Naive thymus-derived CD8-positive, alpha-beta T cell (primary cell): ENCODE measurements at places on chromosomes 7 and 10. TPM values are rescaled to one million over a fixed set of nuclear protein-coding genes. Genes with fewer than 3 reads are reported as not detected.

RHEB gene
- 31.2 TPM for total RNA-seq

- H3K27ac ChIP-seq, result peak overlapping the region; percentile 92
- DNase-seq, result no peak
- H3K4me1 ChIP-seq, result peaks cover 56% of the 10 kb centered on the region
- H3K36me3 ChIP-seq, result no peaks in the 10 kb centered on the region
- peak overlapping the region; percentile 91 for H3K4me3 ChIP-seq
Observed at GRCh38 chr10:118045158-118045836, 1.4 kb downstream of the RAB11FIP2 start.

COL28A1 gene
- total RNA-seq, result 0.91 TPM

EPO gene
- not detected for total RNA-seq

ALOX5 gene
- 12.7 TPM for total RNA-seq

DNA sequence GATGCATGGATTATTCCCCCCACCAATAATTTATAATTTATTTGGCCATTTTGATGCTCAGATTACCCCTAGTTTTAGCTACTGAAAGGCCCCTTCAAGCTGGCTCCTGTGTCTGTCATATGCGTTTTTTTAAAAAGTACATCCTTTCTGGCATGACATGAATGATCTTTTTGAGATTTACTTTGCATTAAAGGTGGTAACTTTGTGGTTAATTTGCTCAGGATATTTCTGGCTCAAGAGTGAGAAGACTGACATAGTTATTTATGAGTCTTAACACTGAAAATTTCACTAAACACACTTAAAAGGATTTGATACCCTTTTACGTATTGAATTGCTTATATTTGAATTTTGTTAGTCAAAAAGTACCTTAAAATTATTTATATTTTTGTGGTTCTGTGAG lies 5.4 kb downstream of the SMC3 start:
- DNase-seq, result no peak
- H3K27ac ChIP-seq, result no peak overlapping the region
- no peaks in the 10 kb centered on the region for H3K36me3 ChIP-seq

ZNF316 gene
- 65.5 TPM for total RNA-seq

DNA sequence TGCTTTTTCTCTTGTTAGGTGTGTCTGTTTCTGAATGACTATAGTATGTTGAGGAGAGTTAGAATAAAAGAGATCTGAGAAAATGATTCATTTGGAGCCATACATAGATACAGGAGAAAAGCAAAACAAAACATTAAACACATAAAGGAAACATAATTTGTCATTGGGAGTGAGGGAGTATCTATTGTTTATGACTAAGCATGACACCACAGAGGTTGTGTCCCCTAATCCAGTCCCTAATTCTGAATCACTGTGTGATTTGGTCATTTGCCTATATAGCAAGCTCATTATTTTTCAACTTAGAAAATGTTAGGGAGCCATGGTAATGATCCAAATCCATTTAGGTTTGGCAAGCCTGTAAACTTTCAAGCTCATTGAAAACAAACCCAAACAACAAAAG lies 132.3 kb upstream of the BMPER start:
- no peaks in the 10 kb centered on the region for H3K27me3 ChIP-seq
- no peak overlapping the region for H3K27ac ChIP-seq
- H3K4me3 ChIP-seq, result no peak overlapping the region
- H3K4me1 ChIP-seq, result no peaks in the 10 kb centered on the region

LIPN gene
- total RNA-seq, result not detected

DNA sequence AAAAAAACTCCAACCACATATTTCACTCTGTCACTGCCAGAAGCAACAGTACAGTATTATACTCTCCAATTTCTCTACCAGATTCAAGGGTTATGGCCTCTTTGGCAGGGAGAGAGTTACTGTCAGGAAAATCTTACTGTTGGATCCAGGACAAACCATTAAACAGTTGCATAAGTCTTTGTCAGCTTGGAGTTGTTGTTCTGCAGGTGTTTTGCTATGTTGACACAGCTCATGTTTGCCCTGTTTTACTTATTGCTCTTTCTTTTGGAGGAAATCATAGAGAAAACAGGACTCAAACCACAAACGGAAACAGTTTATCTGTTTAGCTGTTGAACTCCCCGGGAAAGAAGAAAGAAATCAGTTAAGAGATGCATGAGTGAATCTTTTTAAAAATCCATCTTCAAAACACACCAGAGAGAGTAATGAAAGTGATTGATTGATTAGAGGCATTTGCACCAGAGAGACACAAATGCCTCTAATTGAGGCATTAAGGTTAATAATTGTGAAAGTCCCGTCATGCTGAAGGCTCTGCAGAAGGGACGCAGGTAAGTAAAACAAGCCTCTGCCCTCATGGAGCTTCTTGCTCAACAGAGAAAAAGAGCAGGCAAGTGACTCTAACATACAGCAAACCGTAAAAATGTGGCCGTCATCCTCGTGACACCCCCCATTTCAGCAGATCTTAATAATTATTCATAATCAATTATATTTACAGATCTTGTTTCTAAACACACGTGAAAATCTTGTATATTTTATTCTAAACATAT lies 38.7 kb upstream of the ARHGAP21 start:
- peaks cover 18% of the 10 kb centered on the region for H3K36me3 ChIP-seq
- H3K4me1 ChIP-seq, result peaks cover 2% of the 10 kb centered on the region
- H3K27ac ChIP-seq, result no peak overlapping the region
- H3K4me3 ChIP-seq, result no peak overlapping the region

MLXIPL gene
- total RNA-seq, result not detected

DNA sequence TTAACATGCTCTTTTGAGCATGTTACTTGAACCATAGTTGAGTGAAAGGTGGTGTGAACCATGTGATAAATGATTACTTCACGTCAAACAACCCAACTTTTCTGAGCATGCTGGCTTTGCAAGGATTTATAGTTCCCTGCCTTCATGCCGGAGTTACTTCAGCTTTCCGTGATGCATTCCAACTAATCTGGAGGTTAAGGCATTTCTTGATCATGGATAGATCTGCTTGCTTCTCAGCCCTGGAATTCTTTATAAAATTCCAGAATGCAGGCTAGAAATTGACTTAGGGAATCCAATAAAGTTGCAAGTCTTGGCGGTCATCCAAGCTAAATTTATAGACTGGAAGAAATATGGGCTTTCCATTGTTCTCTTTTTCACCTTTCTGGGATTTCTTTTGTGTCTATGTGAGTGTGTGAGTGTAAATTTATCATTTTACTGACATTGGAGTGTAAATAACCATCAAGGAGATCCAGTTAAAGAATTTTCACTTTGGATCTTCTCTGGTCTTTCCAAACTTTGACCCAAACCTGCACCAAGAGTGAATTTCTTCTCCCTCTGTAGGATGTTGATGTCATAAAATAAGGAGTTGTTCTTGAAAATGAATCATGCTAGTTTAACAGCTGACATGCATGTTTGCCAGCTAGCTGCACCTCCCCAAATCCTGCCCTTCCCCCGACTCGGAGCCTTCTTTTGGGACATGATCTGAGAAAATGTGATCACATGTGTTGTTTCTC lies 289.0 kb downstream of the TWIST1 start:
- H3K36me3 ChIP-seq, result no peaks in the 10 kb centered on the region
- DNase-seq, result no peak
- H3K4me1 ChIP-seq, result no peaks in the 10 kb centered on the region

DNA sequence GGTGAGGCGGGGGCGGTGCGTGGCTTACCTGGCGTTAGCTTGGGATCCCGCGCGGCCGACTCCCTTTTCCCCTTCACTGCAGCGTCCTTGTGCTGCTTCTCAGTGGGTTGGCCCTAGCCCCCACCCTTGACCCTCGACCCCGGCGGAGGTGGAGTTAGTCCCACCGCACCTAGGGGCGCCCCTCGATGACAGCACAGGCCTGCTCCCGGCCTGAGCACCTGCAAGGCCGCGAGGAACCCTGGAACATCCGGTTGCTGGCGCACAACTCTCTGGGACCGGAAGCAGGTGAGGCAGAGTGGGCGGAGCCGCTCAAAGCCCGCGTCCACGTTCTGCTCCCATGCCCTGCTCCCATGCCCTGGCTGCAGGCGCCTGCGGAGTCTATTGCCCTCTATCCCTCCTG lies 266.9 kb downstream of the USP6NL start:
- no peak for DNase-seq
- H3K4me1 ChIP-seq, result peaks cover 14% of the 10 kb centered on the region
- no peak overlapping the region for H3K27ac ChIP-seq
- H3K36me3 ChIP-seq, result no peaks in the 10 kb centered on the region

GRCh38 chr7:80819503-80819902 lies 99.3 kb downstream of the SEMA3C start:
- no peak overlapping the region for H3K4me3 ChIP-seq
- no peaks in the 10 kb centered on the region for H3K27me3 ChIP-seq
- no peak overlapping the region for H3K27ac ChIP-seq
- H3K4me1 ChIP-seq, result no peaks in the 10 kb centered on the region
- DNase-seq, result no peak

GRCh38 chr7:27098578-27099451 lies 3.0 kb upstream of the HOXA1 start:
- H3K4me3 ChIP-seq, result peak overlapping the region; percentile 44
- no peak for DNase-seq
- peaks cover 67% of the 10 kb centered on the region for H3K4me1 ChIP-seq
- H3K27me3 ChIP-seq, result peaks cover 81% of the 10 kb centered on the region
- peaks cover 22% of the 10 kb centered on the region for H3K36me3 ChIP-seq

GRCh38 chr10:113613977-113614690 lies 49.7 kb downstream of the NRAP start:
- no peak for DNase-seq
- H3K27me3 ChIP-seq, result peaks cover 29% of the 10 kb centered on the region
- no peak overlapping the region for H3K4me3 ChIP-seq
- H3K36me3 ChIP-seq, result no peaks in the 10 kb centered on the region

APBB1IP gene
- 91.6 TPM for total RNA-seq

DNA sequence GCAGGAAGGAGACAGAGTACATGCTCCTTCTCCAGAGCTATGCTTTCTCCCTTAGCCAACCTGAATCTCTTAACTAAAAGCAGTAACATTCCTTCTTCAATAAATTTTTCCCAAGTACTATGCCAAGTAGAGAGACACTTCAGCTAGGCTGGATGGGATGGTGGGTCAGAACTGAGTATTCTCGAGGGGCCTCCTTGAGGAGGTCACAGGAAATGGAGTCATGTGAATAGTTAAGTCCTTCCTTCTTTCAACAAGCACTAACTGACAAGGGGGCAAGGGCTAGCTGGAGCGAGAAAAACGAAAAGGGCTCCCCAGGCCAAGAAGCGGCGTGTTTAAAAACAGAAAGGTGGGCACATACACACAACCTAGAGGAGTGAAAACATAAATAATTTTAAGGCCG lies 5.5 kb downstream of the RSU1 start:
- DNase-seq, result no peak
- H3K36me3 ChIP-seq, result peaks cover 42% of the 10 kb centered on the region
- peak overlapping the region; percentile 53 for H3K27ac ChIP-seq
- no peaks in the 10 kb centered on the region for H3K27me3 ChIP-seq
- no peak overlapping the region for H3K4me3 ChIP-seq

WDR86 gene
- 0.47 TPM for total RNA-seq

DNA sequence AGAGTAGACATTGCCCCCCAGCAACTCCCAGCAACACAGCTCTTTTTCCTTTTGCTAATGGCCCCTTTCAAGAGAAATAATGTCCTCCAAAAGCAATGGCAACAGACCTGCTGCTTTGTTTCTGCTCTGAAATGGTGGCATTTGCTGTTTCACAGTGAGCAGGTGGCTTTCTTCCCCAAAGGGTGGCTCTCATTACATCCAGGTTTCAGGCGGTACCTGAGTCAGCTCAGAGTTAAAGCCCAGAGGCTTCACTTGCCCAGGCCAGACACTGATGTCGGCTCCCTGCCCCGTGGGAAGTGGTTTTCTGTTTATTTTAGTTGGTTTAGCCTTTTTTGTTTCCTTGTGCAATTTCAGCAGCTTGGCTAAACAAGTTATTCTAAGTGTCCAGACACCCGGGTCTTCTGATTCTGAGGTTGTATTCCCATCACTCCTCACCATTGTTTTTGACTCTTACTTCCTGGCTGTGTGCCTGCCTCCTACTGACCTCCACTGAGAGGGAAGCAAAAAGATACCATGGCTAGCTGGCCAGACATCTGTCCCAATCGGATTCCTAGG lies 7.8 kb upstream of the ATOH7 start:
- H3K4me3 ChIP-seq, result no peak overlapping the region
- DNase-seq, result no peak
- no peak overlapping the region for H3K27ac ChIP-seq
- no peaks in the 10 kb centered on the region for H3K36me3 ChIP-seq
- no peaks in the 10 kb centered on the region for H3K27me3 ChIP-seq
- H3K4me1 ChIP-seq, result no peaks in the 10 kb centered on the region

DNA sequence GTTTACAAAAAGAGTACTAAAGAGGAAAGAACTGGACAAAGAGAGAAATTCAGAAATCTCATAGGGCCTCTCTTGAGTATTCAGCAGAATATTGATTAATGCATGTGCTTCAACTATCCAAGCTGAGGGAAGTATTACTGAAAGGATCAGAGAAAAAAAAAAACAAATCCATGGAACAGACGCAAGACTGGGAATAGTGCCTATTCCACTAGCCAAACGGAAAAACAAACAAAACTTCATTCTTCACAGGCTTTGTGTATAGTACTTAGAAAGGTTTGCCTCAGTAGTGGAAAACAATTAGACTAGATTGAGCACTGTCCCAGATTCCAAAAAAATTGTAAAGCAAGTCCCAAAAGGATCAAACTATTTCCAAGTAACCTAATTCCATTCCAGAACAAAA lies 106.2 kb downstream of the TFEC start:
- no peak overlapping the region for H3K4me3 ChIP-seq
- no peak for DNase-seq
- H3K27ac ChIP-seq, result no peak overlapping the region
- H3K4me1 ChIP-seq, result no peaks in the 10 kb centered on the region

ADAM8 gene
- 9.4 TPM for total RNA-seq

GRCh38 chr7:29408841-29409243 lies 154.8 kb upstream of the PRR15 start:
- no peak overlapping the region for H3K4me3 ChIP-seq
- no peaks in the 10 kb centered on the region for H3K4me1 ChIP-seq
- H3K27ac ChIP-seq, result no peak overlapping the region
- H3K27me3 ChIP-seq, result no peaks in the 10 kb centered on the region

- peaks cover 4% of the 10 kb centered on the region for H3K4me1 ChIP-seq
- H3K36me3 ChIP-seq, result no peaks in the 10 kb centered on the region
- no peak overlapping the region for H3K27ac ChIP-seq
- no peak for DNase-seq
- no peak overlapping the region for H3K4me3 ChIP-seq
- no peaks in the 10 kb centered on the region for H3K27me3 ChIP-seq
Observed at GRCh38 chr7:11155883-11156282, 182.2 kb downstream of the PHF14 start.

NXPH1 gene
- not detected for total RNA-seq

TLL2 gene
- total RNA-seq, result 0.14 TPM

PTPRZ1 gene
- total RNA-seq, result not detected

CYP3A7 gene
- total RNA-seq, result not detected
